ENCODE measurements at places on chromosomes 11 and 22. TPM values are rescaled to one million over a fixed set of nuclear protein-coding genes. Genes with fewer than 3 reads are reported as not detected.

The ACAT1 gene
- 11.2 TPM for total RNA-seq

The C22orf31 gene
- not detected for total RNA-seq

The PARVG gene
- total RNA-seq, result 87.6 TPM

The LMO2 gene
- 28.4 TPM for total RNA-seq

The PPM1F gene
- 23.5 TPM for total RNA-seq

The FDX1 gene
- total RNA-seq, result 13.7 TPM

The MMP7 gene
- total RNA-seq, result 0.31 TPM

The CRYBB2 gene
- not detected for total RNA-seq

Measured in mononuclear cell (primary cell).